ENCODE measurements at places on chromosomes 1 and 21.

DNA sequence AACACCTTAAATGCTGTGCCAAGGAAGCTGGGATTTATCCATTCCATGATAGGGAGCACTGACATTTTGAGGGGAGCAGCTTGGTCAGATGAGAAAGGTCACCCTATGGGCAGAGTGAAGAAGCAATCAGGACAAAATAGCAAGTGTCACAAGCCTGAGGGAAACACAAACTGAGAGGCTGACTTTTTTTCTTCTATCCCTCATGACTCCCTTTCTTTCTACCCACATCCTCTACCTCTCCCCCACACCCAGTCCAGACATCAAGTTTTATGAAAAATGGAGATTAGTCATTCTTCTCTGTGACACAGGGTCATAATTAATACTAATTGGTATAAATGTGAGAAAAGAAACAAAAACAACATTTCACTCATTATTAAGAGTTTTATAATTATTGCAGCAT is 103.1 kb downstream of the SLC25A24 start:
- no peak for DNase-seq

DNA sequence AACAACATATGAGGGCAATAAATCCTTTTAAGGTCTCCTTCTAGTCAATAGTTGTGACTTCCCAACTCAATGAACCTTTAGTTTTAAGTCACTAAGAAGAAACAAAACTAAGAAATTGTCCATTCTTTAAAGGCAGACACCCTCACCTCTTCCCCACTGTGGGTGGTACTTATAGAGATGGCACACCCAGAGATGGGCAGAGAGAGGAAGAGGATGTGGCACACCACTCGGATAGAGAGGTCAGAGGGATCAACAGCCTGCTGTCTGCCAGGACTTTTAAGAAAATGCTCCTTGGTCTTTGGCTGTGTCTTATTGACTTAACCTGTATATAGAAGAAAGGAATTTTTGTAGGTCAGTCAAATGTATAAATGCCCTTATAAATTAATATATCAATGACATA is 45.1 kb downstream of the FASLG start:
- no peak for DNase-seq

DNA sequence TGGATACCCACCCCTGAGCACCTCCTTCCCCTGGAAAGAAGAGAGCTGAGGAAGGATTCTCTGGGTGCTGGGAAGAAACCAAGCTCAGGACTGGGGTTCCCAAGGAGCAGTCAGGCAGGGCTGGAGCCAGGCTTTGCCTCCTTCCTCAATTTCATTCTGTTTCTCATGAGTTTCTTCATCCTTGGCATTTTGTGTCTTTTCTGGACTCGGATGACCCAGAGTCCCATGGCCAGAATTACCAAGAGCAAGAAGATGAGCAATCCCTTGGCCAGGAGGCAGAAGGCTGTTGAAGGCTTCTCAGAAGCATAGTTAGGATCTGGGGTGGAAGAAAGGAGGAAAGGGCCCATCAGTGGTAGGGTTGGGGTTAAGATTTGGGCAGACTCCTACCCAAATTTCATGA is 2.5 kb downstream of the SLAMF9 start:
- no peak for DNase-seq

DNA sequence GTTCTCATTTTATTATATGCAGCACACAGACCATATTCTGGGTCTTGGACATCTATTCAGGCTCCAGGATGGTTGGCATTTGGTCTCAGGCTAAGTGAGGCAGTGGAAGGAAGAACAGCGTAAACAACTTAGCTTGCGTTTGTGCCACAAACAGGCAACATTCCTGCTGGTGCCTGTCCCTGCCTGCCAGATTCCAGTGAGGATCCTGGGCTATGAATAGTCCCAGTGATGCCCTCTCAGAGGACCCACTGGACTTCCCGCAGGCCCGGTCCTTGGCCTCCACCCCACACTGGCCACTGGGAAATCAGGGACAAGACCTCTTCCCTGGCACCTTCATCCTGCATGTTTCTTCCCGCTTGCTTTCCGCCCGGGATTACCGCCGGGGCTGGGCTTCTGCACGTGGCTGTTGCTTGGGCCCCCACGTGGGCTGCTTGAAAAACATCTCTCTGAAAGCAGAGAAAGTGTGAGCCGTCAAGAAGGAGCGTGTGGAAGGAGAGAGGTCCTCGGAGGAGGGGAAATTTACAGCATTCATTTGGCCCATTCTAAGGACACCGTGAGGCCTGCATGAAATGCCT is 145.1 kb upstream of the WNT4 start:
- DNase-seq, result no peak

DNA sequence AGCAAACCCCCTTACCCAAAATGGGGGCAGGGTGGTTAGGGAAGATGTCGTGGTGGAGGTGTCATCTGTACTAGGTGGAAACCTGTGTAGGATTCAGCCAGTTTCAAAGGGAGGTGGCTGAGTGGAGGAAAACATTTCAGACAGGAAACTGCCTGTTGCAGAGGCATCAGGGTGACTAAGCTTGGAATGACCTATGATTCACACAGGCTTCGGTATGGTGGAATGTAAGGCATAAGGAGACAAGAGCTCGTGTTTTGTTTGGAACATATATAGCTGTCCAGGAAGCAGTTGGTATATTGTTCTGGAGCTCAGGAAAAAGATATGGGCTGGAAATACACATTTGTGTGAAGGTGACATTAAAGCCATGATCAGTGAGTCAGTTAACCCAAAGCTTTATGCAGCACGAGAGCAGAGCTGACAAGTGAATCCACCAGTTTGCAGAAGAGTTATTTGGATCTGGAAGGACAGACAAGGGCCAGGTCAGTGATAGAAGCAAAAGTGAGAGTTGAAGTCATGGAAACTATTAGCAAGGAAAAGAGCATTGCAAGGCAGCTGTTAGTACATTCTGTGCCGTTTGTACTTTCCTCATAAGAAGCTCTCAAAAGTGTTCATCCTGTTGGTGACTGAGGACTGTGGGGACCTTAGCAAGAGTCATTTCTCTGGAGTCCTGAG is 12.2 kb downstream of the UTP25 start:
- no peak for DNase-seq

DNA sequence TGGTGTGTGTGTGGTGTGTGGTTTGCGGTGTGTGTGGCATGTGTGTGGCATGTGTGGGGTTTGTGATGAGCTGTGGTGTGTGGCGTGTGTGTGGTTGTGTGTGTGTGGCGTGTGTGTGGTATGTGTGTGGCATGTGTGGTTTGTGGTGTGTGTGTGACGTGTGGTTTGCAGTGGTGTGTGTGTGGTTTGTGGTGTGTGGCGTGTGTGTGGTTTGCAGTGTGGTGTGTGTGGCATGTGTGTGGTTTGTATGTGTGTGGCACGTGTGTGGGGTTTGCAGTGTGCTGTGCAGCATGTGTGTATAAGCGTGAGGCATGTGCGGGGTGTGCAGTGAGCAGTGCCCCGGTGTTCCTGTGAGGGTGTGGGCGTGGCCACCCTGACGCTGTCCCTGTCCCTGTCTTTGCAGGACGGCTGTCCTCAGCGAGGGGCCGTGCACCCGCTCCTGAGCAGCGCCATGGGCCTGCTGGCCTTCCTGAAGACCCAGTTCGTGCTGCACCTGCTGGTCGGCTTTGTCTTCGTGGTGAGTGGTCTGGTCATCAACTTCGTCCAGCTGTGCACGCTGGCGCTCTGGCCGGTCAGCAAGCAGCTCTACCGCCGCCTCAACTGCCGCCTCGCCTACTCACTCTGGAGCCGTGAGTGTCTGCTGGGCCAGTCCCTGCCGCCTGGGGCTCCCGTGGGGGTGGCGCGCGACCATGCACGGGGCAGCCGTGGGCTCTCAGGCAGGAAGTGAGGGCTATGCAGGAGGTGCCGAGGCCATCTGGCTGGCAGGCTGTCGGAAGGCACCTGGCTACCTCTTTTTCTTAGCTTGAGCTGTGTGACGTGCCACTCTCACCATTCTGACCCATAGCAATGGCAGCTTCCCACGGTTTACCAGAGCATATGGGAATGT is 52.6 kb upstream of the TRAPPC10 start:
- DNase-seq, result peak; percentile 41

DNA sequence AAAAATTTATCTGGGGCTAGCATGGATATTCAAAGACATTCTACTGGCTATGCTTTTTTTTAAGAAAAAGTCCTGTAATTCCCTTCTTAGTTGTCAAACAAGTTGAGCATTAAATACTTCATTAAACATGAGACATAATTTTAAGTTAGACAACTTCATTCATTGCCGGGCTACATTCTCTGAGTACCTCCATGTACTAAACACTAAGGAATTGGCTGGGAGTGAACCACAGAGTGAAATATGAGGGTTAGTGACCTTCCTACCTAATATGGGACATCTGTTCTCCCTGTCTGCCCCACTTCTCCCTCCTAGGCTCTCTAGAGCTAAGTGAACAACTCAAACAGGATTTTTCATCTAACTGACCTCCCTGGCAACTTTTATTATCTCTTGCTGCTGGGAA is 370.4 kb downstream of the VAV3 start:
- DNase-seq, result no peak

GRCh38 chr21:42337830-42338728 is 12.7 kb downstream of the TFF2 start:
- peak; percentile 87 for DNase-seq

DNA sequence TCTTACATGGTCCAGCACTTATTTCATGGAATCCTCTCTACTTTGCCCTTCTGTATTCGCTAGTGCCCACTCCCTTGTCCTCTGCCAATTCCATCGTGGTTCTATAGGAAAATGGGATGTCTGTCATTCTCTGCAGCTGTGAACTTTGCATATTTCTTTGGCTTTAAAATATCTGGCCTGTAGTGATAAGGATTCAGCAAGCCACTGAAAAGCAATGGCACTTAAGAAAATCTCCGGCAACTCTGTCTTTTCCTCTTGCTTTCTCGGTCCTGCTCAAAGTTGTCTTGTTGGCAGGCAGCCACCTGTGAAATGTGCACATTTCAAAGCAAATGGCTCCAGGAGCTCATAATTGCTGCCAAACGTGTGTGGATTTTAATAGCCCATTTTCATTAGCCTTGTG is 91.8 kb downstream of the CHD1L start:
- DNase-seq, result no peak

- DNase-seq, result no peak
These were observed 122.0 kb downstream of the IGSF21 start for GRCh38 chr1:18229625-18230024.

DNA sequence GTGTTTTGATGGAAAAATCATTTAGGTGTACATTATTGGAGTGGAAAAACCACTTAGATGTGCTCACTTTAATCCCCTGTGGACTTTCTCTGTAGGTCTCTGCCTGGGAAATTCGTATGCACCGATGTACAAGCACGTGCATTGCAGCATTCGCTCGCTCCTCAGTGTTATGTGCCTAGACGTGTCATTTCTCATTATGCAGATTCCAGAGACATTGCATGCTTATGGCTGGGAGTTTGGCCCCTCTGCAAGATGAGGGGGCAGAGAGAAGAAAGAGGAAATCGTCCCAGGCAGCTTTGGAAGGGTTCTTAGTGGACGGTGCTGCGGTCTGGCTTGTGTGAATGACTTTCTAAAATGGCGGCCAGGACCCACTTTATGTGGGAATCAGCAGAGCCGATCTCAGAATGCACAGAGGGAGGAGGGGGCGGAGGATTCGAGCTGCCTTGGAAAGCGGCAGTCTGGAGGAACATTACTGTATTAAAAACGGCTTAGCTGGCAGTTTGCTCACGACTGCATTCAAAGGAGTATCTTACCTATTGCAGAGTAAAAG is 2.3 kb downstream of the SPEN start:
- peak; percentile 61 for DNase-seq

- DNase-seq, result no peak
These were observed 34.1 kb upstream of the PKN2 start for GRCh38 chr1:88649932-88650331.

GRCh38 chr1:10759413-10760200 is 36.8 kb downstream of the CASZ1 start:
- DNase-seq, result no peak

DNA sequence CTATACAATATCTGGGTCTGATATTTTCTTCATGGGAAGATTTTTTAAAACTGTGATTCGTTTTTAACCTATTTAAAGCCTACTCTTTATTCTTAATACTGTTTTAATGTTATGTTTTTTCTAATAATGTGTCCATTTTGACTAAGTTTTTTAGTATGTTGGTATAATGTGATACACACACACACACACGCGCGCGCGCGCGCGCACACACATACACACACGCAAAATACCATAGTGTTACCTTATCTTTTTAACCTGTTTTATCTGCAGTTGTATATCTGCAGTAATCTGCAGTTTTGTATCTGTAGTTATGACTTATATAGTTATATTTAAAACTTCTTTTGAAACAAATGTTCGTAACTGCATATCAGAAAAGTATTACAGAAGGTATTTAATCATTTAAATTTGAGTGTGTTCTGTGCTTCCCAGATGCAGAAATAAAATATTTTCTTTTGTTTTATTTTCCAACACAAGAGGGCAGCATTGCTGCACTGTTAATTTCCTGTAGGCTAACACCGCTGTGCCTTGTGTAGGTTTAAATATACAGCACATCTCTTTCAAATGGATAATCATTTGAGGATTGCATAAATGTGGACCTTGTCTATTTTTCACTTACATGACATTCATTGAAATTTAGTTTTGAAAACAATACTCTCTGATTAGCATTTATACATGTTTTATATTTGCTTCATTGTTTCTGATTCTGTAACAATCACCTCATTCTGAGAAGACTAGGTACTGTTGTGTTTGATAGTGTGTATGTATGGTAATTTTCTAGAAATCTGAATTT is 166.1 kb downstream of the PDE4B start:
- DNase-seq, result no peak

GRCh38 chr1:93143136-93143535 is 37.1 kb downstream of the TMED5 start:
- DNase-seq, result no peak

GRCh38 chr21:29306920-29307319 is 8.2 kb downstream of the BACH1 start:
- no peak for DNase-seq

DNA sequence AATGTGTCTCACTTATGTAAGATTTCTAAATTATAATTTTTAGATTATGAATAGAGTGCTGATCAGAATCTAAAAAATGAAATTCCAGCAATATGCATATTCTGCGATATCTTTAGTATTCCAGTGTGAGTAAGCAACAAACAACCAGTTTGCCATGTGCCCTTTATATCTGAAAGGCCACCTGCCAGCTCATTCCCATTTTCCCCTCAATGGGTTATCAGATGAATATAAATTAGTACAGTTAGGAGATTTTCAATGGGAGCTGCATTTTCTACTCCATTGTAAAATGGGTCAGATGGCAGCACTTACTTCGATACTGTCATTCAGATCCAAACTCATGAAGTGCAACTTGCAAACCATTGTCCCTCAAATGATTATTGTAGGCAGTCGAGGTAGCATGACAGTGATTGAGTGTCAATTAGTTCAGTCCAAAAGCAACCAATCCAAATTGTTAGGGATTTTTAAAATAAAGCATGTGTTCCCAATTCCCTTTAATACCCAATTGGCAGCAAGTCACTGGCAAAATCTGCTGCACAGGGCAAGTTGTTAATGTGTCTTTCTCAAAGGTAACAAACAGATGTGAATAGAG is 680.3 kb downstream of the LRRIQ3 start:
- no peak for DNase-seq

DNA sequence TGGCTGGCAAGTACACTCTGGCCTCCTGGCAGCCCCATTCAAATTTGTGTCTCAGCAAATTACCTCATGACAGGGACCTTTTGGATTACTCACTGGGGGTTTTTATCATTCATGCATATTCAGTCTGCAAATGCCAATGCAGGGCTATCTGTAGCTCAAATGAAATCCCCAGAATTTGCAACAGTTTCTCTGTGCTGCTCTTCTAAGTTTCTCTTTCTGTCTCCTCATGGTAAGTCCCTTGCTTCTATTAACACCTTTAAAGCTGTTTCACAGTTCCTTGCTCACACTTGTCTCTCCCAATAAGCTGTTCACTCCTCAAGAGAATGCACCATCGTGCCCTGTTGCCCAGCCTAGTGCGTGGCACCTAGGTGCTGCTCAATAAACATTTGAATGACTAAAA is 3.3 kb upstream of the FAM78B start:
- no peak for DNase-seq

GRCh38 chr1:152858062-152858461 is 1.7 kb upstream of the LCE7A start:
- no peak for DNase-seq

Data from activated T-cell treated with anti-CD3 and anti-CD28 coated beads, Interleukin-2, amount 50 U/mL, for 48 hours (primary cell).